ENCODE measurements at places on chromosomes 1 and 21. TPM values are rescaled to one million over a fixed set of nuclear protein-coding genes. Genes with fewer than 3 reads are reported as not detected.

Gene GBP1
- 14.3 TPM for total RNA-seq

Gene RABGAP1L
- 112 TPM for total RNA-seq

Gene TMPRSS15
- not detected for total RNA-seq

Gene PRAMEF7
- not detected for total RNA-seq

Gene CD101
- total RNA-seq, result 2.0 TPM

- no peak for DNase-seq
Measured at GRCh38 chr1:220320709-220321108, 48.5 kb upstream of the RAB3GAP2 start.

DNA sequence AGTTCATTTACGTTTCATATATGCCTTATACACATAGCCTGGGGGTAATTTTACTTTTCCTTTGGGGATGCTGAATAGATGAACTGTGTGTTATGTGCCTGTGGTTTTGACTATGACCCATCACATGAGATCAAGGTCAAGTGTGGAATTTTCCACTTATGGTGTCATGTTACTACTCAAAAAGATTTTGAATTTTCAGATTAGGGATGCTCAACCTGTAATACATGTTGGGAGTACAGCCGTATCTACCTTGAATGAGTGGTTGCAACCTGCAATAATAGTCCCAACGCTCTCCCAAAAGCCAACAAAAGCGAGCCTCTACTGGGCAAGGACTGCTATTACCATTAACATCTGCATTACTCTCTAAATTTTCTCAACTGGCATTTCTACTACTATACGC lies 68.5 kb upstream of the SDC3 start:
- no peak for DNase-seq

GRCh38 chr1:206930210-206930798 lies 8.6 kb upstream of the FCMR start:
- no peak for DNase-seq

DNA sequence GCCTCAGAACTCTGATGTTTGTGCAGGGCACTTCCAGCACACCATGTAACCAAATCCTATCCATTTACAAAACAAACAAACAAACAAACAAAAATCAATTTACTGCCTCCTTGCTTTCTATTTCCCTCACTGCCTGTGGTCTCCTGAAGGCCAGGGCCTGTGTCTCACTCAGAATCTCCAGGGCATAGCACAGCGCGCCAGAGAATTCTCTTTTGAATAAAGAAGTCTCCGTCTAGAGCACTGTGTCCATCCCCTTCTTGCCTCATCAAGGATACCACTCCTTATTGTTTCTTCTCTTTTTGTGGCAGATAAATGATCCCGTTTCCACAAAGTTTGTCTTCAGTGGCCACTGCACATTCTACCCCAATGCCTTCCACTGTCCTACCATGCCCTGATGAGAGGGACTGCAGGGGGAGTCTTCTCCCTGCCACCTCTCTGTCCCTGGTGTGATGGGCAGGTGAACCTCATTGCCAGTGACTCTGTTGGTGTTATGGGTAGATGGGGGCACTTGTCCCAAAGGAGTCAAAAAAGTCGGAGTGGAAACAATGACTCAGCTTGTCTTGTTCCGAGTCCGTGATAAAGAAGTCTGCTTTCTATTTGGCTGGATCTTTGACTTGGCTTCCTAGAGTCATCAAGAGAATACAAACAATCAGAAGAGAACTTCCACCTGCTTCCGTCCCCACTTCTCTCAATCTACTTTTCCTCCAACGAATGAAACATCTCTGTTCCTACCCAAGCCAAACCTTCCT lies 30.0 kb downstream of the XCL2 start:
- no peak for DNase-seq

- DNase-seq, result no peak
Measured at GRCh38 chr1:74591949-74592348, 79.5 kb upstream of the LRRC53 start.

- DNase-seq, result no peak
Measured at GRCh38 chr1:69191335-69191734, 376.4 kb upstream of the LRRC7 start.

DNA sequence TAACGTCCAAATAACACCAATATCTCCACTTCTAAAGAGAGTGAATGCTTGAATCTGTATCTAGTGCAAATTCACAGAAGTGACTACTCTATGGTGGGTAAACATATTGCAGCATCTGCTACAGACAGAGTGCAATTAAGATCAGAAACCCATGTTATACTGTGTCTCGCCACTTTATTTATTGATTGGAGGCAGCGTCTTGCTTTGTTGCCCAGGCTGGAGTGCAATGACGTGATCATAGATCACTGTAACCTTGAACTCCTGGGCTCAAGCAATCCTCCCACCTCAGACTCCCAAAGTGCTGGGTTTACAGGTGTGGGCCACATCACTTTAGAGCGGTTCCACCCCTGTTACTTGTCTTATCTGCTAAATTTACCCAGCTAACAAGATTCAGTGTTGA lies 57.0 kb downstream of the HLCS start:
- DNase-seq, result no peak
